ENCODE measurements at places on chromosomes 12 and 14. TPM values are rescaled to one million over a fixed set of nuclear protein-coding genes. Genes with fewer than 3 reads are reported as not detected.
A peak's percentile ranks its signal among the peaks of the same experiment; 100 is the strongest.

The KRT6A gene
- total RNA-seq, result not detected

The PRB2 gene
- total RNA-seq, result not detected

The ANO4 gene
- total RNA-seq, result not detected

The SINHCAF gene
- 78.5 TPM for total RNA-seq

The NUBPL gene
- total RNA-seq, result 6.3 TPM

The PIK3C2G gene
- not detected for total RNA-seq

The PGF gene
- total RNA-seq, result 0.29 TPM

The NEUROD4 gene
- total RNA-seq, result not detected

DNA sequence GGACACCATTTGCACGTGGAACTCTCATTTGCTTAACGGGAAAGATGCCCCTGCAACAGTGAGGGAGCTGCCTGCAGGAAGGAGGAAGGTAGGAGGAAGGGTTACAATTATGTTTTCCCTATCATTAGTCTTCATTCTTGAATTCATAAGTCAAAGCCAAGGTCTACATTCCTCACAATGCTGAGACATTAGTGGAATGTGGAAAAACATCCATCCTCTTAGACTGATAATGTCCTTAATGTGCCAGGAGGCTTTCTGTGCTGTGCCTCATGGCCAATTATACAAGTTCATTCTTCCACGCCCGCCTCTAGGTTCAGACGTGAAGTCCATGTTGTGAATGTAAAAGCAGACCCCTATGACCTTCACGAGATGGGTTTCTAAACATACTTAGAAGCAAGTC is 1212.4 kb upstream of the TMEM132C start:
- DNase-seq, result no peak

- DNase-seq, result no peak
Measured at GRCh38 chr14:77065851-77066577, 32.0 kb upstream of the CIPC start.

GRCh38 chr12:46667551-46667950 is 158.2 kb downstream of the SLC38A4 start:
- DNase-seq, result no peak

GRCh38 chr14:55062517-55063351 is 11.3 kb downstream of the MAPK1IP1L start:
- no peak for DNase-seq

GRCh38 chr14:69685716-69686115 is 74.3 kb downstream of the SUSD6 start:
- peak; percentile 74 for DNase-seq

- DNase-seq, result no peak
Measured at GRCh38 chr12:16884056-16884455, 278.1 kb upstream of the LMO3 start.

GRCh38 chr12:4174417-4174816 is 99.1 kb upstream of the CCND2 start:
- peak; percentile 9 for DNase-seq

- DNase-seq, result no peak
Measured at GRCh38 chr12:129840145-129840884, 63.5 kb downstream of the TMEM132D start.

- no peak for DNase-seq
Measured at GRCh38 chr12:126830778-126831680, 1435.9 kb upstream of the TMEM132C start.

GRCh38 chr12:23113781-23114180 is 488.8 kb downstream of the ETNK1 start:
- no peak for DNase-seq

GRCh38 chr14:56896922-56897321 is 86.6 kb upstream of the OTX2 start:
- no peak for DNase-seq

DNA sequence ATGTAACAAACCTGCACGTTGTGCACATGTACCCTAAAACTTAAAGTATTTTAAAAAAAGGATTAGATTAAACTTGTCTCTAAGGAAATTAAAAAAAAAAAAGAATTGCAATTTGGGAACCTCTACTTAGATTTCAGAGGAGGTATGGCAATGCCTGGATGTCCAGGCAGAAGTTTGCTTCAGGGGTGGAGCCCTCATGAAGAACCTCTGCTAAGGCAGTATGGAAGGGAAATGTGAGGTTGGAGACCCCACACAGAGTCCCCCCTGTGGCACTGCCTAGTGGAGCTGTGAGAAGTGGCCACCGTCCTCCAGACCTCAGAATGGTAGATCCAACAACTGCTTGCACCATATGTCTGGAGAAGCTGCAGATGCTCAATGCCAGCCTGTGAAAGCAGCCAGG is 279.6 kb upstream of the CCDC196 start:
- DNase-seq, result no peak

Measured in activated CD8-positive, alpha-beta memory T cell treated with anti-CD3 and anti-CD28 coated beads, Interleukin-2, amount 10 ng/mL, durations not matched to agents 7 days and 5 days (primary cell).